Cardiac muscle cell (in vitro differentiated cells and primary cell): ENCODE measurements at places on chromosomes 13 and 19. TPM values are rescaled to one million over a fixed set of nuclear protein-coding genes. Genes with fewer than 3 reads are reported as not detected.

DNA sequence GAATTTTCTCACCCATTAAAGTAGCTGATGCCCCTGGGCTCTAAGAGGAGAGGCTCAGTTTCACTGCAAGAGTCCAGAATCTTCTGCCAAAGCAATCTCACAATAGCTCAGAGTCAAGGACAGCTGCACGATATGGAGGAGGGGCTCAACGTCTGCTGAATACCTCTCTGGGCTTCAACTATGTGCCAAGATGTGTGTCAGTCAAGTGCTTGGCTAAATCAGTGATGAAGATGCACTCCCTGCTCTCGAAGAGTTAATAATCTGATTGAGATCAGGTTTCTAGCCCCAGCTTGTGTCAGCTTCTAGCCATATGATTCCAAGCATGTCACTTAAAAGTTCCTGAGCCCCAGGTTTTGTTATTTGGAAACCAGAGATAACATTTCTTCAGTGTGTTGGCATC lies 46.8 kb downstream of the KLF12 start:
- DNase-seq: no peak

Gene TTC9B
- total RNA-seq: not detected in 2 replicates

GRCh38 chr13:29564818-29565217 lies 30.7 kb downstream of the SLC7A1 start:
- DNase-seq: no peak

DNA sequence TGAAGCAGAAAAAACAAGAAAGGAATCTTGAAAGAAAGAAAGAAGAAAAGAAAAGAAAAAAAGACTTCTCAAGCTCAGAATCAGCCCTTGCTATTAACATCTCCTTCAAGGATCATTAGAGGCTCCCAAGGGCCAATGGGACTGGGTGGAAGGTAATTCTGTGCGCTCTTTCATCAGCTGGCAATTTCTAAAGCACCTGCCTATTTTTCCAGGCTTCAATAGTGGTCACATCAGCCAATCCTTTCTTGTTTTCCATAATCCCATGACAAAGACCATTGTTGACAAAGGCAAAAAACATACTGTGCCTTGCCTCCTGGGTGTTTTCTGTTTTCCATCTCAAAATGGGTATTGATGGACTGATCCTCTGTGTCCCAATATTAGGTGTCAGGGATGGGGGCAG lies 88.2 kb upstream of the TSC22D1 start:
- no peak for DNase-seq

- peak; percentile 10 for DNase-seq
Measured at GRCh38 chr13:73228546-73228945, 169.7 kb downstream of the KLF5 start.

Gene MIA
- total RNA-seq: not detected in 2 replicates

DNA sequence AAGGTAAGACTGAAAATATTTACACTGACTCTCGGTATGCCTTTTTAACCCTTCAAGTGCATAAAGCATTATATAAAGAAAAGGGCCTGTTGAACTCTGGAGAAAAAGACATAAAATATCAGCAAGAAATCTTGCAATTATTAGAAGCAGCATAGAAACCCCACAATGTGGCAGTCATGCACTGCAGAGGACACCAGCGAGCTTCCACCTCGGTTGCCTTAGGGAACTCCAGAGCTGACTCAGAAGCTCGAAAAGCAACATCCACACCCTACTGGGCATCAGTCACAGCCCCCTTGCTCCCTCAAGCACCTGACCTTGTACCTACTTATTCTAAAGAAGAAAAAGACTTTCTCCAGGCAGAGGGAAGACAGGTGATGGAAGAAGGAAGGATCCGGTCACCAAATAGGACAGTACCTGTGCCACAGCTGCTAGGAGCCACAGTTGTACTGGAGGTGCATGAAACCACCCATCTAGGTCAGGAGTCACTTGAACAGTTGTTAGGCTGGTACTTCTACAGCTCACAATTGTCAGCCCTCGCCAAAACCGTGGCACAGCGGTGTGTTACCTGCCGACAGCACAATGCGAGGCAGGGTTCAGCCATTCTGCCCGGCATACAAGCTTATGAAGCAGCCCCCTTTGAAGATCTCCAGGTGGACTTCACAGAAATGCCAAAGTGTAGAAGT lies 2.9 kb downstream of the ZNF816 start:
- no peak for DNase-seq

GRCh38 chr19:28358633-28359032 lies 854.3 kb downstream of the UQCRFS1 start:
- no peak for DNase-seq

DNA sequence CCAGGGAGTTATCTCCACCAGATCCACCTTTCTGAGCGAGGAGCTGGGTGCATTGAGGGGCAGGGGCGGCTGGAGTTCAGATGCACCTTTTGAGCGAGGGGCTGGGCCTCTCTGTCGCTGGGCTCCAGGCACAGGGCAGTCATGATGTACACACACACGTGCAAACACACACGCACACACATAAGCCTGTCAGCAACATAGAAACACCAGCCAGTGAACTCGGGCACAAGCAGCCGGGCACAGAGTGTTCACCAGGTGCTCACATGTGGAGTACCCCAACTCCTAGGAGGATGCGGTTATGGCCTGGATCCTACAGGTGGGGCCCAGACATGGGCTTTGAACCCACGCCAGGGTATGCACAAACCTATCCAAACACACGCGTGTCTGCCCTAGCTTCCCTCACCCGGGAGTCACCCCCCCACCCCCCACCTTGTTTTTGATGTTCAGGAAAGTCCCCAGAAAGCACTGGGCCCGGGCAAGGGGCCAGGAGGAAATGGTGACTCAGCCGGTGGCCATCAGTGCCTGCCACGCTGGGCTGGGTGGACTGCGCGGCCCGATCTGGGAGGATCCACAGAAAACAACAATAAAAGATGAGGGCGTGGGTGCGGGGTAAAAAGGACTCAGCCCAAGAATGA lies 13.3 kb downstream of the ARRDC2 start:
- DNase-seq: peak; percentile 92

GRCh38 chr19:34457446-34457845 lies 24.1 kb upstream of the WTIP start:
- DNase-seq: no peak

Gene CGB5
- total RNA-seq: not detected in 2 replicates

- no peak for DNase-seq
Measured at GRCh38 chr19:6464070-6464873, at the start of gene CRB3. Gene CRB3, plus strand, starts transcription at chr19:6464271. Its CDS starts 431 bp downstream, at chr19:6464702.

Gene CATSPERD
- total RNA-seq: 0.11 TPM in 1 of 2 replicates, not detected in the other

DNA sequence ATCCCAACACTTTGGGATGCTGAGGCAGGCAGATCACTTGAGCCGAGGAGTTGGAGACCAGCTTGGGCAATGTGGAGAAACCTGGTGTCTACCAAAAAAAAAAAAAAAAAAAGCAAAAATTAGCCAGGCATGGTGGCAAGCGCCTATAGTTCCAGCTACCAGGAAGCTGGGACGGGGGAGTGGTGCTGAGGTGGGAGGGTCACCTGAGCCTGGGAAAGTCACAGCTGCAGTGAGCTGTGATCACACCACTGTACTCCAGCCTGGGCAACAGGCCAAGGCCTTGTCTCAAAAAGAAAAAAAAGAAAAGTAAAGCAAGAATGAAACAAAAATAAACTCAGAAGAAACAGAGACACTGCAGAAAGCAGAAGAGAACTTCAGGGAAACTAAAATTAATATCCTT lies 31.6 kb downstream of the MTRF1 start:
- DNase-seq: peak; percentile 1

Gene TMEM255B
- total RNA-seq: 0.46 TPM in 1 of 2 replicates, not detected in the other

Gene IGLON5
- 9.7 and 12.6 TPM in 2 replicates for total RNA-seq

GRCh38 chr13:60933638-60934037 lies 482.0 kb downstream of the PCDH20 start:
- no peak for DNase-seq

Gene SERPINE3
- total RNA-seq: 0.74 TPM in 1 of 2 replicates, not detected in the other

GRCh38 chr13:61765181-61765742 lies 349.6 kb upstream of the PCDH20 start:
- no peak for DNase-seq

Gene NKG7
- total RNA-seq: not detected in 2 replicates

DNA sequence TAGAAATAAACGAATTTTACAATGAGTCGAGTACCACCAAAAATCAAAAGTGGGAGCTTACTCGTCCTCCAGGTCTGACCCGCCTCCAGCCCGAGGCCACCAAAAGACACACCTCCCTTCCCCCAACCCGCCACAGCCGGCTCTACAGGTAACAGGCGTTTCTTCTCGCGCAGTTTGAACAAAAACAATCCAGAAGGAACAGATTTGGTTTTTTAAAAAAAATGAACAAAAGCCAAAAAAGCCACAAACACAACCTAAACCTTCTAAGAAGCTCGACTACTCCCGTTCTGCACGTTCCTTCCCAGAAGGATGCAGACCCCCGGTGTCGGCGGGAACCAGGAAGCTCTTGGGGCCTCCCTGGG lies 671 bp downstream of the ZDHHC20 start:
- DNase-seq: no peak

- DNase-seq: no peak
Measured at GRCh38 chr13:40026741-40027140, 371.3 kb downstream of the COG6 start.

DNA sequence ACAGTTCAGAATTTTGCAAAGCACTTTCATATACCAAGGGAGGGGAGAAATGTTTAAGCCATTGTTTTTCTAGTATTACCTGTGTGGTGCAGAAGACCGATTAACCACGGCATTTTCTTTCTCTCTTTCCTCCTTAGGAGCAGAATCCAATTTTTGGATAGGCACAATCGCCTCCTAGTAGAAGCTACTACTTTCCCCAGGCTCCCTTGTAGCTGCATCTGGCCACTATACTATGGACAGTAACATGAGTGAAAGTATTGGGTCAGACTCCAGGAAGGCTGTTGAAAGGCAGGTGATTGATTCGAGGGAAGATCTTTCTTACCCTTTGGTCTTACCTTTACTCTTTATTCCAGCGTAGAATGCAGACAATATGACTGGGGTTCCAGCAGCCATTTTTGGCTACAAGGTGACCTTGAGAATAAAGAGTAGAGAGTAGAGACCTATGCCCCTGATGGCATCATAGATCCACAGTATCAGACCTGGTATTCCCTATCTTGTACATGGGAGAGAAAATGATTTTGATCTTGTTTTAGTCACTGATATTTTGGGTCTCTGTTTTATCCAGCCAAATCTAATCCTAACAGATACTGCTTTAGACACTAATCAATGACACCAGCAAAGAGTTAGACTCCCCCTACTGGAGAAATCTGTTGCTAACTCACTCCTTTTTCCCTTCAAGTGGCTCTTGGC lies 77.0 kb downstream of the LRRC63 start:
- peak; percentile 69 for DNase-seq

- peak; percentile 58 for DNase-seq
Measured at GRCh38 chr19:51020988-51021651, 1.6 kb upstream of the KLK10 start.

Gene ZNF225
- 5.8 and 7.7 TPM in 2 replicates for total RNA-seq

GRCh38 chr13:20848944-20849343 lies 53.6 kb downstream of the XPO4 start:
- DNase-seq: peak; percentile 48

GRCh38 chr13:51697181-51697580 lies 106.8 kb downstream of the DHRS12 start:
- no peak for DNase-seq

DNA sequence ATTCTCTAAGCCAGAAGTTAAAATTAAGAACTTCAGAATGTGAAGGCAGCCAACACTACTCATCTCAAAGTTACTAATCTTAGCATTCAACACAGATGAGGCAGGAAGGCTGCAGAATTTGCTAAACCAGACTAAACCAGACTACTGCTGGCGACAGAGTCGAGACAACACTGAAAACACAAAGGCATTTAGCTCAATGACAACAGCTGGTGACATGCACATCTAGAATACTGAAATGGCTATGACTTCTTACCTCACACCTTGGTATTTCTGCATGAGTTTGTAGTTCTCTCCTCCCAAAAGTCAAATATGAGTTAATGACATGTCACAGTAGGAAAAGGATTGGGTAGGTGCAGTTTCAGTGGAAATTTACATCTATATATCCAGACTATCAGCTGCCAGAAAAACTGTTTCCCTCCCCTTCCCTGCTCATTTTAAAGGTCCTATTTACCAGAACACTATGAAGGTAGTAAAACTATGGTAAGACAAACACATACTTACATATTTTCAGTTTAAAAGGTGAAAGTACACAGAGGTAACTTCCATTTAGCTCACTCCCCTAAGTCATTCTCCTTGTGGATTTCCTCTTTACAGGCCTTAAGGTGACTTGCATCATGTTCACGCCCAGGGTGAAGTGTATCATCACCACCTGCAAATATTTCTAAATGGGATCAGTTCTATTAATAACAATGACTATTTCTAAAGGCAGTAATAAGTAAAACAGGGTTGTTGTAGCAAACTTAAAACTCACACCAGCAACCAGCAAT lies 21.4 kb downstream of the FOXO1 start:
- DNase-seq: no peak

Gene ZNF579
- total RNA-seq: 10.3 and 13.4 TPM in 2 replicates

- no peak for DNase-seq
Measured at GRCh38 chr13:46983881-46984280, 87.0 kb upstream of the HTR2A start.
